Adipose tissue (tissue), 3 donors: ENCODE measurements at places on chromosomes 7 and 10. TPM values are rescaled to one million over a fixed set of nuclear protein-coding genes. Genes with fewer than 3 reads are reported as not detected.

The ZNF485 gene
- 1.8 TPM for polyA plus RNA-seq

The AKR1C1 gene
- polyA plus RNA-seq, result 38.1 TPM

The VPS37D gene
- 1.3 TPM for polyA plus RNA-seq

The ANKRD61 gene
- polyA plus RNA-seq, result 0.16 TPM

The SPDYE11 gene
- polyA plus RNA-seq, result not detected
